Activated CD8-positive, alpha-beta memory T cell treated with anti-CD3 and anti-CD28 coated beads, Interleukin-2, amount 10 ng/mL, durations not matched to agents 7 days and 5 days (primary cell): ENCODE measurements at places on chromosomes 1 and 21.

DNA sequence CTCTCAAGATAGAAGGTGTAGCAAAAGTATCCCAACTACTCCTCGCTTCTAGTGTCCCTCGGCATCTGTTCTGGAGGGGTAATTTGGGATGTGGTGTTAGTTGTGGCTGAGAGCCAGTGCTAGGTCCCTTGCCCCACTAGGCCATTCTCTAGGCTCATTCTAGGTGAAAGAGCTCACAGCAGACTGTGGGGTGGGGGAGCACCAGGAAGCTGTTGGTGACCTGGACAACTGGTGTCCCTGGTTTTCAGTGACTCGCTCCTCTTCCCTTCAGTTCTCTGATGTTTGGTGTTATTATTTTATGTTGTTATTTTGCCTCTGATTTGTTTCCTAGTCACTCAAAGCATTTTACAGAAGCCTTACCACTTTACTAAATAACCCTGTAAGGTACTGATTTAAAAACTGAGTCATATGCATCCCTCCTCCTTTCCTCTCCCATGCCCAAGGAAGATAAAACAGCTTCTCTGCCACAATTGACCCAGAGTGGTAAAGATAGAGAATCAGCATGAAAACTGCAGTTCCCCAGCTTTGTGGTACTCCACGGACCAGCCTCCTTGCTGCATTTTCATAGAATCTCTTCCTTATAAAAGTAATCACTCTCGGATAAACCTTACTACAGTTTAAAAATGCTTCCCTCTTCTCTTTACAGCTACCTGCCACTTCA, 14.1 kb downstream of the DYRK3 start:
- DNase-seq = no peak

GRCh38 chr1:153277852-153278251, 18.4 kb downstream of the LORICRIN start:
- no peak for DNase-seq

DNA sequence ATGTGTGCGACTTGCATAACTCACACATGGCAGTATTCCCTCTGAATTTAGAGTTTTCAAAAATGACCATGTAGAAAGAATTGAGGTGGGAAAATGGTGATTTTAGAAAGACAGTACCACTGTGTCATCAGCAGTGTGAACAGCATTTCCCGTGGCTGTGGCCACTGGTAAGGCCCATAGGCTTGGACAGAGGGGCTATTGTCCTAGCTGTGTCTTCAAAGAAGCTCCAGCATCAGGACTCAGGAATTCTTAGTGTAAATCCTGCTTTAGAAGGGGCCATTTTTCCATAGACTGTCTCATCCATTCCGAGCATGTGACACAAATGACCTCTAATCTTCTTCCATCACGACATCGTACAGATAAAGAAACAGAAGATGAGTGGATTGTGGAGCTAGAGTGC, 119.3 kb upstream of the BACE2 start:
- DNase-seq = no peak

DNA sequence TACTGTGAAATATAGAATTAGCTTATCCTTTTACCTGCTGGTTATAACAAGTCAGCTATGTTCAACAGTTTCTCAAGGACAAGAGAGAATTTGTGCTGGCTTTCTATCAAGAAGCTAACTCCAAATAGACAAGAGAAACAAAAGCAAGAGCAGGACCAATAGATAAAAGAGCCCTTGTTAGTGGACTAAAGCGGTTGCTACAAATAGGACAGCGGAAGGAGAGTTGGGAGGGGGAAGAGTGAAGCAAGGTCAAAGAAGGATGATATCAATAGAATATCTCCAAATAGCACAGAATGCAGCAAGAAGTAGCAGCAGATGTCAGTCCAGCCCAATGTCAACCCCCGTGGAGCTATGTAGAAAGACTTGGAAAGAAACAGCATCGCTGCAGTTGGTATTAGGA, 53.0 kb upstream of the AKT3 start:
- no peak for DNase-seq

- no peak for DNase-seq
Observed at GRCh38 chr1:115337633-115338456, at the start of gene NGF. Gene NGF, minus strand, starts transcription at chr1:115338249. Its CDS starts 51,454 bp downstream, at chr1:115286795.

- no peak for DNase-seq
Observed at GRCh38 chr21:43936247-43936967, 71.4 kb downstream of the AGPAT3 start.

DNA sequence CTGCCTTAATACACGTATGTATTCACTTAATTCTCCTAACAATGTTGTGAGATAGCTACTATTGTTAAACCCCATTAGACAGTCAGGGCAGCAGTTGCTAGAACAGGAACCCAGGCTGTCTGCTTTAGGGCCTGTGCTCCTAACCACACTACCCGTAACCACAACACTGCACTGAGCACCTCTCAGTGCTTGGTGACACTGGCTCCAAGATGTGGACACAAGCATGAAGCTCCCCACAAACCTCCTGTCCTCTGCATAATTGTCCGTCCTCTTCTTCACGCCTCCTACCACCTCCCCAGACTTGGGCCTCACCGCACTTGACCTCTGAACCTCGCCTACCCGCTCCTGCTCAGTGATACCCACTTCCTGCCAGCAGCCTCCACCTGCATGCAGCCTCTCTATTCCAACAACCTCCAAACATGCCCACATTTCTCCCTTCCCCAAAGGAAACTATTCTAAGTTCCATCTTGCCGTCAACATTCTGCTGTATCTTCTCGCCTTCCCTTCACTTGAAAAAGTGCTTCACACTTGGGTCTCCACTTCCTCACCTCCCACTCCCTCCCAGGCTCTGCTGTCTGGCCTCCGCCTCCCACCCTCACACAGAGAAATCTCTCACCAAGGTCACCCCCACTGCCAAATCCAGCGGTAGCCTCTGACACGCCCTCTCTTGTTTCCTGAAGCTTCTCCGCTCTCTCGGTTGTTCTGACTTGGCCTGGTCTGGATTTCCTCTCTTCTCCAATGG, 14.6 kb upstream of the AHDC1 start:
- DNase-seq = peak; percentile 88

- DNase-seq = no peak
Observed at GRCh38 chr1:220344745-220345144, 72.5 kb upstream of the RAB3GAP2 start.

DNA sequence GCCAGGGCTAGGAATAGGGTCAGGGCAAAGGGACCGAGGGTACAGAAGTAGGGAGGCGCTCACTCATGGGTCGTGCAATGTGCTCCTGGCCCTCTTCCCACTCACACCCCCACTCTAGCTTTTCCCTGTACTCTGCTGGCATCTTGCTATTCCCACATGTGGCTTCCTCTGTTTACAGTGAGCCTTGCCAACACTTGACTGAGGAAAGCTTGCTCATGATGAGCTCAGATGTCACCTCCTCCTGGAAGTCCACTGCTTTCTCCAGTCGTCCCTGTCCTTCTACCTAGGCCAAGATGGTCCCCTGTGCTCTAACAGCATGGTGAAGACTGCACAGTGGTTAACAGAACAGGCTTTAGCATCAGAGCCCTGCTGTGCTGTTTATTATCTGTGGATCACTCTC, 8.0 kb upstream of the RIMS3 start:
- no peak for DNase-seq

- DNase-seq = no peak
Observed at GRCh38 chr1:88519156-88519555, 164.9 kb upstream of the PKN2 start.
